ENCODE measurements at places on chromosomes 1 and 21.

DNA sequence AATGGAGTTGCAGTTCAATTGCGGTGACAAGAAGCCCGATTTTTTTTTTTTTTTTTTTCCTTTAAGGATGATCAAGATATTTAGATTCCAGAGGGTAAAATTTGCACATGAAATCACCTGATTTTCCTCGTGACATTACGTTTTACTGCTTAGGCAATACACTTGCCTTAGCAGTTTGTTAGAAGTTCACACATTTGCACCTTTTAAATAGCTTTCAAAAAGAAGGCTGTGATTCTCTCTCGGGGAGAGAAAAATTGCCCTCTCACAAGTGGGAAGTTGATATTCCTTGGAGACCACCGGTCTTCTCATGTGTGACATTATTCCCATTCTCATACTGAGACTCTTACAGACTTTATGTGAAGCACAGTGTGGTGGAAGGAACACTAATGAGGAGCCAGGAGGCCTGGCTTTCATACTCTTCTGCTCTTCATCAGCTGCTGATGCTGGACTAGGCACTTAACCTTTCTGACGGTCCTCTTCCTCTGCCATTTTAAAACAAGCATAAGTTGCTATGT is 69.8 kb upstream of the HSPA13 start:
- no peak for DNase-seq

GRCh38 chr1:48756683-48757316 is 19.9 kb downstream of the BEND5 start:
- no peak for DNase-seq

DNA sequence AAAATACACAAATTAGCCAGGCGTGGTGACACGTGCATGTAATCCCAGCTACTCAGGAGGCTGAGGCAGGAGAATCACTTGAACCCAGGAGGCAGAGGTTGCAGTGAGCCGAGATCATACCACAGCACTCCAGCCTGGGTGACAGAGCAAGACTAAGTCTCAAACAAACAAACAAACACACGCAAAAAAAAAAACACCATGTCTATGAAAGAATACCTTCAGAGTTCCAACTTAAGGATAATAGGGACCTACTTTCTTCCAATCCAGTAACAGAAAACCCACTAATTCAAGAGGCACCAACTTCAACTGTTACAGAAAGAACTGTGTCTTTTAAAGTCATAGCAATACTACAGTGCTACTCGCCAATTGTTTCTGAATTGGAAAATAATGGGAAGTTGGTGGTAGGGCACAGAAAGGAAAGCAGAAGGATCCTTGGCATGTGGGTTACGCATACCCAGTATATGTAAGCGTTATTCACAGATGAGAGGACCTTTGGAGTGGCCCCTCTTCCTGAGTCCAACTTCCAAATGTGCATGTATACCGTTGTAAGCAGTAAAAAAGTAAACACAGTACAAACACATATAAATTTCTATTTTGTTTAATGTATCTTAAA is 87.0 kb downstream of the ACBD6 start:
- no peak for DNase-seq

GRCh38 chr1:64758233-64758632 is 13.4 kb downstream of the RAVER2 start:
- DNase-seq: no peak

GRCh38 chr1:48616710-48617109 is 144.7 kb upstream of the SPATA6 start:
- DNase-seq: no peak

All from effector CD4-positive, alpha-beta T cell (primary cell).